Adipocyte (in vitro differentiated cells): ENCODE measurements at places on chromosomes 2 and 18.
A peak's percentile ranks its signal among the peaks of the same experiment; 100 is the strongest.

DNA sequence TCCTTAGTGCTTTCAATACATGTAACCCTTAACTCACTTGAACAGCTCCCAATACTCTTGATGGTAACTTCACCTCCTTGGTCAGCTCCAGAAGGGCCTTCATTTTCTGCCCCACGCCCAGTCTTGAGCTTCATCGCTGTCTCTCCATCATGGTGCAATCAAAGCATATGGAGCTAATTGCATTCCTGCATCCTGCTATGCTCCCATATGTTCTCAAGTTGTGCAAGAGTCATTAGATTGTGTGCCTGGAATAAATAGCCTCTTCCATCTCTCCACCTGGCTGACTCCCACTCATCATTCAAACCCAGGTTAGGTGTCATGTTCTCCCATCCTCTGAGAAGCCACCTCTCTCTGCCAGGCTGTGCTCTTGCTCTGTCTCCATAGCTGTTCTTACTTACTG is 364.5 kb upstream of the RGPD4 start:
- DNase-seq = no peak

DNA sequence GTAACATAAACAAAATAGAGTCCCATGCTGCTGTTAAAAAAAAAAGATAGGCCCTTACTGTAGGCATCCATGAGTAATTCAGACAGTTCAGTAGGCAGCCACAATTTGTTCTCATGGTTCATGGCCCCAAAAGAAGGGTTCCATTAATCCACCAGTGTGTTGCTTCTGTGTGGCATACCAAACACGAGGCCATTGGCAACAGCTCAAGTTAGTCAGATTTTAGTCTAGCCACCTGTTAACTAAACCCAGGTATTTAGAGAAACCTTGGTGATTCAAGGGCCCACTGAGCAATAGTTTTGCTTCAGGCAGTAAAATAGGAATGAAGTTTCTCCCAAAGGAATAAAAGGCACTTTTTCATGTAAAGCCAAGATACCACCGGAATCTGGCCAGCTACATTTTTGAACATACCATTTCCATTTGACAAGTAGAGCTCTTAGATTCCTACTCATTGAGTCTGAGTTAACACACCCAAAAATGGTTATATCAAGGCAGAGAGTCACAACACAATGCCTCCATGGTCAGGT is 80.1 kb upstream of the SRD5A2 start:
- no peak for DNase-seq

- peak; percentile 93 for DNase-seq
Measured at GRCh38 chr2:121721926-121722325, 14.7 kb downstream of the NIFK start.

GRCh38 chr2:56008661-56009431 is 85.3 kb upstream of the EFEMP1 start:
- DNase-seq = peak; percentile 94

GRCh38 chr18:43692099-43692690 is 414.9 kb upstream of the SYT4 start:
- DNase-seq = peak; percentile 30

DNA sequence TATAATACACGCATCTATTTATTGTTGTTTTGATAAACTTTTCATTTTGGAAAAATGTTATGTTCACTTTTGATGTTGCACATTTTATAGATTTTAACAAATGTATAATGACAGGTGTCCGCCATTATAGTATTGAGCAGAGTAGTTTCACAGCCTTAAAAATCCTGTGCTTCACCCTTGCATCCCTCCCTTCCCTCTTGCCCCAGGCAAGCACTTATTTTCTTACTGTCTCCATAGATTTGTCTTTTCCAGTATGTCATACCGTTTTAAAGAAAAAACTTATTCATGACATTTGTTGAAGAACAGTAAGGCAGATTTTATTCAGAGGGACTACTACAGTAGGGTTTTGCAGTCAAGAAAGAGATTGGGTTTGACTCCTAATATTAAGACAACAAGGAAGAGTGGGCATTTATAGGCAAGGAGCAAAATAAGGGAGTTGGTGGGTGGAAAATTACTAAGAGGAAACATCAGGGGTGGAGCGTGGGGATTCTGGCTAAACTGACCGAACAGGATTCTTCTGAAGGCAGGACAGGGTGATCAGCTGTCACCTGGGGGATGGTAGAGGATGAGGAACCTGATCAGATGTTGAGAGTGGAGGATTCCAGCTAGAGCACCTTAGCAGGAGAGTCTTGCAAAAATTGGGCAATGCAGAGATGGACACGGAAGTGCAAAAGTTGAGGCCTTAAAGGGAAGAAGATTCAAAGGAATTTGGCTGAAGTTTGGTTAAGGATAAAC is 108.8 kb downstream of the NCK2 start:
- no peak for DNase-seq

- no peak for DNase-seq
Measured at GRCh38 chr2:44956843-44957242, 15.3 kb downstream of the SIX3 start.

DNA sequence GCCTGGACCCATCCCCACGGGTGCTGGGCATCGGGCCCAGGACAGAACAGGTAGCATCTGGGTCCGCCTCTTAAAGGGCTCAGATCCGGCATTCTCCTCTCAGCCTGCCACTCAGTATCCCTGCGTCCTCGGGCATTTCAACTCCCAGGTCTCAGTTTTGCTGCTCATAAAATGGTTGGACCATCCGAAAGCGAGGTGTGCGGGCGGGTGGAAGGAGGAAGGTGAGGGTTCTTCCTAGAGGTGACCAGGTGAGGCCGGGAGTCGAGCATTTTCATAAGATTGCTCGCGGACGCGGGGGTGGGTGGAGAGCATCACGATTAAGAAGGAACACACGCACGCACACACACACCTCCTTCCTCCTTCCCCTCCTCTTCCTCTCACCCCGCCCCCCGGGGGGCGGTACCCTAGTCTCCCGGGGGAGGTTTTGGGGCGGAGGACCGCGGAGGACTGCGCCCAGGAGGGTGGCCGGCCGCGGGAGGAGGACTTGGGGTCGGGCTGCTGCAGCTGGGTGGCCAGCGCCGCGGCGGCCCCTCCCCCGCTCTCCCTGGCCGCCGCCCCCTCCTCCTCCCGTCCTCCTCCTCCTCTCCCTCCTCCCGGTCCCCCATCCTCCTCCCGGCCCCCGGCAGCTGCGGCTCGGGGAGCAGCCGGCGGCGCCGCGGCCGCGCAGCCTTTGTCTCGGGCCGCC is 97.9 kb upstream of the GPR45 start:
- peak; percentile 31 for DNase-seq

GRCh38 chr2:43087413-43087812 is 139.0 kb downstream of the ZFP36L2 start:
- no peak for DNase-seq

DNA sequence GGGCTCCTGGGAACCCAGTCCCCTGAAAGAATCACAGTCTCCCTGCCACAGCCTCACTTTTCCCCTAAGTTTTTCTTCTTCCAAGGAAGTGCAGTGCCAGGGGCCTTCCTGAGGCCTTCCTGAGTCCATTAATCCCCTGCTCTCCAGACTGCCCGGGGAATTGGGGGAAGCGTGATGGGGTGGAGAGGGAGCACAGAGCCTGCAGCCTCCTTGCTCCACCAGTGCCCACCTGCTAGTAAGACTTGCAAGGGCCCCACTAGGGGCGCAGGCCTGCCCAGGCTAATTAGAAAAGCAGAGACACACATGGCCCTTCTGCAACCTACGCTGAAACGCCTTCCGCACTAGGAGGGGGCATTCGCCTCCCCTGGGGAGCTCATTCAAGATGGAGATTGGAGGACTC is 110.6 kb downstream of the MRO start:
- no peak for DNase-seq

- DNase-seq = peak; percentile 82
Measured at GRCh38 chr2:69741575-69742321, at the start of gene ANXA4. Gene ANXA4 (plus strand): TSS chr2:69742134. CDS start chr2:69781566, 39,432 bp downstream.

DNA sequence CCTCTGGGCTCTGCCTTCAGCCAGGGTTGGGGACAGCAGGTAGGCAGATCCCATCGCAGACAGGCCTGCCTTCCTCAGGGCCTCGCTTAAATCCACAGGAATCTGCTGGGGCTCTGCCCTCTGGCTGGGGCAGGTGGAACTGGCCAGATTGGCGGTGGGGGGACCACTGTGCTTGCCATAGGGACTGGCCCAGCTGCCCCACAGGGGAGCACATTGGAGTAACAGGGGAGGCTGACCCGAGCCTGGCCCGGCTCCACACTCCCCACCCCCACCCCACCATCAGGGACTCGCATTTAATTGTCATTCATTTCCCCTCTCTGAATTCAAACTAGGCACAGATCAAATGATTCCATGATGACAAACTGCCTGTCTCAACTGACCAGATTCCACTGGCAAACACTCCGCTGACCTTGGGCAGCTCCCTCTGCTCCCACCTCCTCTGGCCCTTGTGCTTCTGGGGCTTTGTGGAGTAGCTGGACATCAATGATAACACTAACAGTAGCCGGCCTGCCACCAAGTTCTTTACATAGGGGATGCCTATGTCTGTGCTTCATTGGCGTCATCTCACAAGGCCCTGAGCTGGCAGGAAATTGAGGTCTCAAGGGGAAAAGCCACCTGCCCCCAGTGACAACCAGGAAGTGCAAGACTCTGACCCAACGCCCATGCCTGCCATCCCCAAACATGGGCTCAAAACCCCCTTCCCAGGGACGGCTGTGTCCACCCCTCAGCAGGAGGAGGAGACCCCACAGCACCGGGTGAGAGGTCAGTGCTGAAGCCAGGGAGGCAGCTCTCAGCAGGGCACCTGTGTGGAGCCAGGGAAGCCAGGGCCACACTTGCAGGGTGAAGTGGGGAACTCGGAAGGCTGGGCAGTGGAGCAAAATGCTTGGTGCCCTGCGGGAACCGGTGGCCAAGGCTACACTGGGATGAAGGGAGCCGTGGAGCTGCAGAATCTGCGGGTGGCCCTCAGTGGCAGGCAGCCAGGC is 2.1 kb upstream of the B3GNT7 start:
- DNase-seq = no peak

- DNase-seq = no peak
Measured at GRCh38 chr2:200130762-200131166, 175.4 kb downstream of the MAIP1 start.

DNA sequence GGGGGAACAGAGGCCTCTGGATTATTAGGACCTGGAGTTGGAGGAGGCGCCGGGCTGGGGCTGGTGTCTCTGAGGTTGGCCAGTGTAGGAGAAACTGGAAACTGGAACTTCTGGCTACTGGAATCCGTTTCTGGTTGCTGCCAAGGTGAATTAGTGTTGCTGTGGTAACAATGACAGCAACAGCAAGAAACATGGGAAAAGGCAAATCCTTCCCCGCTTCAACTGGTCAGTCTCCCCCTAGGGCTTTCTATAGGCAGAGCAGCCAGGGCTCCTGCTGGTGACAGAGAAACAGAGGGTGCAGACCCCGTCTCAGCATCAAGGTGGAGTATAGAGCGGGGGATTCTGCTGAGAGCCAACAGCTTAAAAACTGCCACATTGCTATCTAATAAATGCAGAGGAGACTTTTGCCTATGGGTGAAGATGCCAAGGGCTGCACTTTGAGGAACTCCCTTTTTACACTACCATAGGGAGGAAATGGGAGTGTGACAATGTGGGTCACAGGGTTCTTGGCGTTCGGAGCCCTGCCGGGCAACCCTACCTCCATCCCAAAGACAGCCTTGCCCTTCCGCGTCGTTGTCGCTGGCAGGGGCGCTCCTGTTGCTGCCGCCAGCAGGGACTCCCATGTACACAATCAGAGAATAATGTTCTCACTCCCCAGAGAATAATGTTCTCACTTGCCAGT is 81.4 kb upstream of the CABLES1 start:
- no peak for DNase-seq

GRCh38 chr18:9711361-9712129 is 3.4 kb downstream of the RAB31 start:
- no peak for DNase-seq

DNA sequence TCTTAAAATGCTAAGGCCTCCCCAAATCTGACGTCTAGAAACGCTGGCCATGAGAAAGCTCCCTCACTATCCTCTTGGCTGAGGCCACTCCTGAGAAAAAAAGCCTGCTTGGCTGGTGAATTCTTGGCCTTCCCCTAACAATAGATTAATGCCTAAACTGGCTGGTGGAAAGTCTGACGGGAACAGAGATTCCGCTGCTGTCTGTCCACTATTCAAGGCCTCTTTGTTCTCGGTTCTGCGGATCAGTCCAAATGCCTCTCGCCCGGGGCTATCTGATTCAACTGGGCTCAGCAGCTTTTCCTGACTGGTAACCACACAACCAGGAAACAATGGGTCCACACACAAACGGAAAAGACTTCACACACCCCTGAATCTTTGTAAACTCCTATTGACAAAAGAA is 27.2 kb downstream of the PXDN start:
- DNase-seq = no peak

GRCh38 chr2:235489897-235490296 is 3.9 kb upstream of the AGAP1 start:
- DNase-seq = no peak

DNA sequence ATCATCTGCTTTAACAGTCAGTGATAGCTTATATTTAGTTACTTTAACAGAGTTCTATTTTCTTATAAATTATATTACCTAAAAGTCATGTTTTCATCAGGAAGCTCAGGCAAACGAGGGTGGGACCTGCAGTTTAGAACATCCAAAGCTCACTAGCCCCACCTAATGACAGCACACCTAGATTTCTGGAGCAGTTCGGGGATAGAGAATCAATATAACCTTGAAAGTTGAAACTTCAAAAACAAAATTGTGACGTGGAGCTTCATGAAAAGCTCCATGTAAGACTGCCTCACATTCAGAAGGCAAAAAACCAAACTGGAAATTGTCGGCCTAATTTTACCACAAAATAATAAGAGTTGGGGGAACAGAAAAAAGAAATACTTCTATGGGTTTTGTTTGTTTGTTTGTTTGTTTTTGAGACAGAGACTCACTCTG is 185.9 kb upstream of the CCDC150 start:
- peak; percentile 64 for DNase-seq

DNA sequence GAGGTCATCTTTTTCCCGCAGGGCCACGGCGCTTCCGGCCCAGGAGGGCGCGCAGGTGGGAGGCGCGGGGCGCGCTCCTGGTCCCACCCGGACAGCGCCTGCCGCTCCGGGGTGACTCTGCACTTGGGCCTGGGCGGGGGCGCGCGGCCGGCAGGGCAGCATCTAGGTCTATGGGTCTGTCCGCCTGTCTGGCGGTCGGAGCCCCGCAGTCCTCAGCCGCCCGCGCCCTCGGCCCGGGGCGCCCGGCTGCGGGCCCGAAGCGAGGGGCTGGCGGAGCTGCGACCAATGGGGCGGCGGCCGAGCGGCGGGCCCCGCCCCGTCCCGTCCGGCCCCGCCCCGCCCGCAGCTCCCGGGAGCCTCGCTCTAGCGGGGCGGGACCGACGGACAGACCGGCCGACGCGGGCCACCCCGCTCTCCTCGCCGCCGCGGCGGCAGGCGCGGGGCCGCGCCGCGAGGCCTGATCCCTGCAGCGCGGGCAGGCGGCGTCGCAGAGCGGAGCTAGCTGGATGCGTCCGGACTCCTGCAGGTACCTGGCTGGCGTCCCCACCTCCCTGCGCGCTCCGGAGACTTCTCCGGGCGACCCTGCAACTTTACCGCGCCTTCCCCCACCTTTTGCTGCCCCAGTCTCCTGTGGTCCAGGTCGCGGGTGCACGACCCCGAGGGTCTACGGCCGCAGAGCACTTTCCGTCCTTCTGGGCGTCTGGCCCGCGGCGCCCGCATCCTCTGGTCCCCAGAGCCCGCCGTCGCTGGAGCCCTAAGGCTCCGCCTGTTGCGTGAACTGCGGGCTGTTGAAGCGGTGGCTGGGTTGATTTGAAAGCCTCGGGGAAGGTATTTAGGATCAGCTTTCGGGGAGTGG is at the start of gene KCNS3:
Gene KCNS3 (plus strand): TSS at position 387 of the 856 bp plus-strand sequence. CDS start 52,342 bp downstream, outside the sequence.
- peak; percentile 81 for DNase-seq
